ENCODE measurements at places on chromosomes 2 and 18. TPM values are rescaled to one million over a fixed set of nuclear protein-coding genes. Genes with fewer than 3 reads are reported as not detected.

- DNase-seq, result no peak
These were observed 3.8 kb upstream of the LPIN2 start for GRCh38 chr18:3016585-3017297.

The LRP1B gene
- total RNA-seq, result not detected

- no peak for DNase-seq
These were observed 161.8 kb downstream of the FAM210A start for GRCh38 chr18:13564579-13564978.

The TRAK2 gene
- 39.8 TPM for total RNA-seq

- no peak for DNase-seq
These were observed 428.2 kb upstream of the KCNH7 start for GRCh38 chr2:163266772-163267171.

The KCNG3 gene
- total RNA-seq, result not detected

DNA sequence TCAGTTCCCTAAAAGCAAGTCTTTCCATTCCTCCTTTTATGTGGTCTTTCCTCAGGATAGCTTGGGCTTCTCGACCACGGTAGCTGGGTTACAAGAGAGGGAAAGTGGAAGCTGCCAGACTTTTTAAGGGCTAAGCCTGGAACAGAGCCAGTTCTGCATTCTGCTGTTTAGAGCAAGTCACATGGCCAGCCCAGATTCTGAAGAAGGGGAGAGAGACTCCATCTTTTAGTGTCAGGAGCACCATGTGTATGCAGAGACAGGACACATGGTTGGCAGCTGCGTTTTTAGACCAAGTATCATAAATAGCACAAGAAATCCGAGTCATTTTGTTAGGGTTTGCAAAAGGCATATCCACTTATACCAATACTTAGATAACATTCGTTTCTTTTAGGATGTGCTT, 4.7 kb downstream of the HMSD start:
- no peak for DNase-seq

GRCh38 chr2:65231892-65232477, 4.4 kb downstream of the ACTR2 start:
- peak; percentile 66 for DNase-seq

GRCh38 chr2:97735161-97735561, 21.8 kb downstream of the ZAP70 start:
- DNase-seq, result no peak

GRCh38 chr2:142907653-142908052, 30.2 kb downstream of the KYNU start:
- DNase-seq, result no peak

All from activated CD8-positive, alpha-beta memory T cell treated with anti-CD3 and anti-CD28 coated beads, Interleukin-2, amount 10 ng/mL, durations not matched to agents 7 days and 5 days (primary cell).